ENCODE measurements at places on chromosomes 4 and X.

DNA sequence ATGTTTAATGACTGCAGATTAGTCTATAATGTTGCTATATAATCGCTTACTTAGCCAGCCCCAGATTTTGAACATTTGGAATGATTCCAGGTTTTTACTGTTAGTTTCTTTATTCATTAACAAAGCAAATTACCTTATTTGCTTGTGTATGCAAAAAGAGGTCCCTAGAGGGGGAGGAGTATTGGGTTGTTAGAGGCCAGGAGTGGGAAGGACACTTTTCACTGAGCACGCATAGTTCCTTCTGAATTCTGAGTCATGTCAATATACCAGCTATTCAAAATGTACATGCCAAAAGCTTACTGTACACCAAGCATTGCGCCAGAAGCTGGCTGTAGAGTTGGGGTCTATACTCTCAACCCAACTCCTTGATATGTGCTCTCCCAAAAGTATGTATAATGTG, 5.1 kb upstream of the DGAT2L6 start:
- DNase-seq: no peak

GRCh38 chr4:40550948-40551462, 78.7 kb downstream of the RBM47 start:
- no peak for DNase-seq

DNA sequence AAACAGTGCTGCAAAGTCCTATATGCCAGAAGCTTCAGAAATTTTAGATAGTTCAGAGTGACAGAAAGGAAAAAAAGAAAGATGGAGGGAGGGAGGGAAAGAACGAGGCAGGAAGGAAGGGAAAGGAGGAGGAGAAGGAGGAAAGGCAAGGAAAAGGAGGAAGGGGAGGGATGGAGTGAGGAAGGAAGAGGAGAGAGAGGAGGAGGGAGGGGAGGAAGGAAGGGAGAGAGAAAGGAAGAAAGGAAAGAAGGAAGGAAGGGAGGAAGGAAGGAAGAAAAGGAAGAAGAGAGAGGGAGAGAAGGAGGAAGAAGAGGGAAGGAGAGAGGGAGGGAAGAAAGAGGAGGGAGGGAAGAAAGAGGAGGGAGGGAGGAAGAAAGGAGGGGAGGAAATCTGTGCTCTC, 42.4 kb upstream of the FHL1 start:
- DNase-seq: no peak

DNA sequence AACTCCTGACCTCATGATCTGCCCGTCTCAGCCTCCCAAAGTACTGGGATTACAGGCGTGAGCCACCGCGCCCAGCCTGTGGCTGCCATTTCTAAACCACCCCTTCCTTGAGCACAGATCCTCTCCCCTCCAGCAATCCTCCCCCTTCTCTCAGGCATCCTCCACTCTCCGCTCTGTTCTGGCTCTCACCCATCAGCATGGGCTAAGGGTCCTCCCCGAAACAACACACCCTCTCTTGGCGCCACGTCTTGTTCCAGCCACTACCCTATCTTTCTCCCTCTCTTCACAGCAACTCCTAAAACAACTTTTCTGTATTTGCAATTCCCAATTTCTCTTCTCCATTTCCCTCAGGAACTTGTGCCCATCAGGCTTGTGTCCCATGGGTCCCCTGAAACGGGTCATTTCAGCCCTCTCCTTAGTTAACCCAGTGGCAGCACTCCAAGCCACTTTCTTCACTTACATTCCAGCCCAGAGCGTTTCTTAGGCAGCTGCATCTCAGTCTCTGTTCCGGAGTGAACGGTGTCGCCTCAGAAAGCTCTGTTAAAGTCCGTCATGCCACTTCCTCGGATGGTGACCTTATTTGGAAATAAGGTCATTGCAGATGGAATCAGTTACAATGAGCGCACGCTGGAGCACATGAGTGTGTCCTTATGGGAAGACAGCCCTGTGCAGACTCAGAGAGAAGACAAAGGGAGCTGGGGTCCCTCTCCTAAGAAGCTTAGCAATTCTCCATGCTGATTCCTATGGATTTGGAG, 28.3 kb upstream of the CLDN24 start:
- DNase-seq: peak; percentile 53

- DNase-seq: no peak
These were observed 51.0 kb downstream of the TMEM131L start for GRCh38 chr4:153517159-153517558.

DNA sequence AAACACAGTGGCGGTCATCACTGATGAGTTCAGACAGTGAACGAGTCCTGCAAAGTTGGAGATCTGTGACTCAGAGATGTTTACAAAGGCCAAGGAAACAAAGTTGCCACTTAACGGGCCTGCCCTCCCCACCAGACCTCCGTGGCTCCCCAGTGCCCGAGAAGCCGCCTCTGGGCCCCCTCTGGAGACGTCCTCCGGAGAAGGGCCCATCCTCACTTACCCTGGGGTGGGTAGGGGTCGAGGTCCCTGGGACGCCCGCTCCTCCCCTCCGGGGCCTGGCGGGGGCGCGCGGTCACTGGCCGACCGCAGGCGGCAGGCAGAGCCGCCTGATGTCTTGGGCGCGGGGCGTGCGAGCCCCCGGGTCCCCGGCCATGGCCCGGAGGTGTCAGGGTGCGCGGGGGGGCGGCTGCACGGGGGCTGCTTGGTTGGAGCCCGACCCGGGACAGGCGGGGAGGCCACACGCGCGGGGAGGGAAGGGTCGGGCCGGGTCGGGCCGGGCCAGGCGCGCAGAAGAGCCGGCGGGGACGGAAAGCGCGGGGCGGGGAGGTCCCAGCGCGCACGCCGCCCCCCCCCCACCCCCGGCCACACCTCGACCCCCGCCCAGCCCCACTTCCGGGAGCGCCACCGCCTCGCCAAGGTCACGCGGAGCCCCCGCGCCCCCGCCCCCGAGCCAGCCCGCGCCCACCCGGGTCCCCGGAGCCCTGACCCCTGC, 529 bp downstream of the DHRSX start:
- no peak for DNase-seq

DNA sequence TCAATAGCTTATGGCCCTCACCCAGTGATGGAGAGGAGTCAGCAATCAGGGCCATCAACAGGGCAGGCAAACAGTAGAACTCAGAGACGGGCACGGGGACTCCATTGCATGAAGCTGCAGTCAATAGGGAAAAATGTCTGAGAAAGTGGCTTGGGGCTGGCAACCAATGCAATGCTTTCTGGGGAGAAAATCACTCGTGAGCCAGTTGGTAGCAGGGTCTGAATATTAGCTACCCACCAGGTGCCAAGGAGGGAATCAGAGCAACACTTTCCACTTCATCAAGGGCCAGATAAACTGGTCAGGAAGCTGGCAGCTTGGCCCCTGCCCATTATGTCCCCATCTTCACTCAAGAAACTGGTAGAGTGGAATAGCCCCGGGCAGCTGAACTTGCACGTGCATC, 80.7 kb downstream of the STARD8 start:
- no peak for DNase-seq

DNA sequence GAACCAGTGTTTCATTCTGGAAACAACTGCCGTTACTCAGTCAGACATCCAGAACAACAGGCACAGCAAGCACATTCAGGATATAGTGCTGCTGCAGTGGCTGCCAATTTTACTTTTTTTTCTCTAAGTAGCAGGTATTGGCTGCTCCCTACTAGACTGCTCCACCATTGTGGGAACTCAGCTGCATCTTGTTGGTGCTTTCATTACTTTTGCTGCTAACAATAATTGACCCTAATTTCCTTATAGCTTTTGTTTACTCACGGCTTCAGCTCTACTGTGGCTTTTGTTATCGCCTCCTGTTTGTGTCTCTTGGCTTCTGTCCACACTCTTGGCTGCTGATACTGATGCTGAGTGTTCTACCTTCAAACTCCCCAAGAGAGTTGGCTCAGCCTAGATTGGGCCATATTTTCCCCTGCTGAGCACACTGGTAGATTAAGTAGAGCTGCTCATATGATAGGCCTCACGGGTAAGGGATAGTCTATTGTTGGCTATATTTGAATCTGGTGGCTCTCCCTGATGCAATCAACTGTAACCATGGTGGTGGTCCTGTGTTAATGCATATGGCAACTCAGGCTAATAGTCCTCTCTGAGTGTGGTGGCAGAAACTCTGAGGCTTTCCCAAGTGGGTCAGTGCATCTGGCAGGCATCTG, 44.5 kb upstream of the IL2 start:
- DNase-seq: no peak

DNA sequence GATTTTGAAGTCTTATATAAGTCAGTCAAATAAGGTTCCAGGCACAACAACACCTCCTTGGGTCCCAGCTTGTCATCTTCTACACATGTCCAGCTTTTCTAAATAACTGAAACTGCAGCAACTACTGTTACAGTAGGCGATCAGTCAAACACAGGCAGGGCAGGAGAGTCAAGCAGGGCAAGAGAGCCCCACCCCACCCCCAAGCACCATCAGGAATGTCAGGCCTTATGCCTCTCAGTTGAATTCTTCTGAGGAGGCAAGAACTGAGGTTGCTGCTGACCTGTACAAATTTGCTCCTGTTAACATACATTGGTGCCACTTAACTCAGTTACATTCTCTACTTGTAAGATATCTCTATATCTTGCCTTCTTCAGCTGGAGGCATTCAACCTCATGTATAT, 608.8 kb upstream of the PCDH10 start:
- no peak for DNase-seq

DNA sequence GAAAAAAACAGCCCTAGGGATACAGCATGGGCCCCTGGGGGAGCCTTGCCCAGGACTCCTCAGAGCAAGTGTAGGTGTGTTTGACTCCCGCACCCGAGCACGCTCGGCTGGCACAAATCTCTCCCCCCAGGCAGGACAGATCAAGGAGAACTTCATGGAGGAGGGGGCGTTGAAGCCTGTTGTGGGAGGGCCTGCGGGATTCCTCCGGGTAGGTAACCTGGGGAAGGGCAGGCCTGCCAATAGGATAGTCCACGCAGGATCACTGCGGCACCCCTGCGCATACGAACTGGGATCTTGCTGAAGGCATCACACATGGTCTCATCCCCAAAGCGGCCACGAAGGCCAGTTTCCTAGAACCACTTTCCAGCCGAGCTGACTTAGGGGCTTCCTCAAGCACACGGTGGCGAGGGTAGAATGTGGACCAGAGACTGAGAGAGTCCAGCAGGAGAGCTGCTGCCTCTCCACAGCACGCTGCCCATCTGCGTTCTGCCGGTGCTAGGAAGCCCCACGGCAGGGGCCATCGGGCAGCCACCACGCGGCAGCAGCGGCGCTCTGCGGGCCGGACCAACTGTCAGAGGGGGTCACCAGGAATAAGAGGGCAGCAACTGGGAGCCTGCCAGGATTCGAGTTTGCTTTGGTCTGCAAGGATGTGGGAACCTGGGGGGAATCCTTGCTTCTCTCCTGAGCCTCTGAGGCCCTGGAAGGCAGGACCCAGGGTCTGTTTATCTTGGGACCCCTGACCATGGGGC, 56.8 kb downstream of the WFS1 start:
- no peak for DNase-seq

DNA sequence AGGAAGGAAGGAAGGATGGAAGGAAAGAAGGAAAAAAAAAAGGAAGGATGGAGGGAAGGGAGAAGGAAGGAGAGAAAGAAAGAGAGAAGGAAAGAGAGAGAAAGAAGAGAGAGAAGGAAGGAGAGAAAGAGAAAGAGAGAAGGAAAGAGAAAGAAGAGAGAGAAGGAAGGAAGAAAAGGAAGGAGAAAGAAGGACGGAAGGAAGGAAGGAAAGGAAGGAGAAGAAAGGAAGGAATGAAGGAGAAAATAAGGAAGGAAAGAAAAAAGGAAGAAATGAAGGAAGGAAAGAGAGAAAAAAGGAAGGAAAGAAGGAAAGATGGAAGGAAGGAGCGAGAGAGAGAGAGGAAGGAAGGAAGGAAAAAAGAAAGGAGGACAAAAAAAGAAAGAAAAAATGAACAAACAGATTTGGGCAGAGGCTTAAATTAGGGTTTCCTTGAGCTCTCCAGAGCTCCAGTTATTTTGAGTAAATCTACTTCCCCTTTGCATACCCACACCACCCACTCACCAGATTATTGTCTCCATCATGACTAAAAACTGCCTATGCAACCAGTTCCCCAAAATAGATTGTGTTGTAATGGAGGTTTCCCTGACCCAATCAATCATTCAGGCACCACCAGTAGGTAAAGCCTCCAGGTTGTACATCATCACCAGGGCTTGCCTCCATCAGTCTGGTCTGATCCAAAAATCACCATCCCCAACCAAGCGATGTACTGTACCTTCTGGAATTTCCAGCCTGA, 1722.9 kb upstream of the PCDH10 start:
- no peak for DNase-seq

GRCh38 chrX:5399403-5399802, 829.3 kb downstream of the NLGN4X start:
- no peak for DNase-seq

DNA sequence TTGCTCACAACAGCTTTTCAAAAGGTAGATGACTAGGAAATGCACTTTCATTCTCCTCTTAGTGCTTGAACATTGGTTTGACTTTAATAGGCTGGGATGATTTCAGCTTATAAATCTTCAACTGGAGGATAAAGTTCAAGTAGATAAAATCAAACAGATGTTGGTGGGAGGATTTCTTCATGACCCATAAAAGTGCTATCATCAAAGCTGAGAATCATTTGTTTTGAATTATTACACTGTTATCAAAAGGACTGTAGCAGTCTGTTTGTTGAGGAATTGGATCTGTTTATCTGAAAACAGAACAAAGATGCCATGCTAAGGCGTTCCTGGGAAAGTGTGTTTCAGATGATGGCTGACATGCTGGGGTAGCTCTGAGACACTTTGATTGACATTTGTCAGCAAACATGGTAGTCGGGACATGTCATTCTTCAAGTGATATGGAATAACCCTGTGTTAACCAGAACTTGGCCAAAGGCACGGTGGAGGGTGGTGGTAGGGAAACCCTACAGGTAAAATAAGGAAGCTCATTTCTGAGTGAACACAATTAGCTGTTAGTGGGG, 304.0 kb upstream of the PITX2 start:
- DNase-seq: peak; percentile 14

DNA sequence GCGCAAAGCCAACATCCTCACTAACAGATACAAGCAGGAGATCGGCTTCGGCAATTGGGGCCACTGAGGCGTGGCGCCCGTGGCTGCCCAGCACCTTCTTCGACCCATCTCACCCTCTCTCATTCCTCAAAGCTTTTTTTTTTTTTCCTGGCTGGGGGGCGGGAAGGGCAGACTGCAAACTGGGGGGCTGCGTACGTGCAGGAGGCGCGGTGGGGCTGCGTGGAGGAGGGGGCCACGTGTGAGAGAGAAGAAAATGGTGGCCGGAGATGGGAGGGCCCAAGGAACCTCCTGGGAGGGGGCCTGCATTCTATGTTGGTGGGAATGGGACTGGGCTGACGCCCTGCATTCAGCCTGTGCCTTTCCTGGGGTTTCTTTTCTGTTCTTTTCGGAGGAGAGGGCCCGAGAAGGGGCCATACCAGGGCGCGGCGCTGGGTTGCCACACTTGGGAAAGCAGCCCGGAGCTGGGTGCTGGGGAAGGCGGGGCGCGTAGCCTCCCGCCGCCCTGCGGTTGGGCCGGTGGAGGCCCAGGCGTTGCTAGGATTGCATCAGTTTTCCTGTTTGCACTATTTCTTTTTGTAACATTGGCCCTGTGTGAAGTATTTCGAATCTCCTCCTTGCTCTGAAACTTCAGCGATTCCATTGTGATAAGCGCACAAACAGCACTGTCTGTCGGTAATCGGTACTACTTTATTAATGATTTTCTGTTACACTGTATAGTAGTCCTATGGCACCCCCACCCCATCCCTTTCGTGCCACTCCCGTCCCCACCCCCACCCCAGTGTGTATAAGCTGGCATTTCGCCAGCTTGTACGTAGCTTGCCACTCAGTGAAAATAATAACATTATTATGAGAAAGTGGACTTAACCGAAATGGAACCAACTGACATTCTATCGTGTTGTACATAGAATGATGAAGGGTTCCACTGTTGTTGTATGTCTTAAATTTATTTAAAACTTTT, 4.5 kb downstream of the MID1IP1 start:
- no peak for DNase-seq

GRCh38 chrX:19670854-19671620, 155.7 kb upstream of the MAP3K15 start:
- no peak for DNase-seq

All from BJ (cell line).